ENCODE measurements at places on chromosomes 2 and 18. TPM values are rescaled to one million over a fixed set of nuclear protein-coding genes. Genes with fewer than 3 reads are reported as not detected.

DNA sequence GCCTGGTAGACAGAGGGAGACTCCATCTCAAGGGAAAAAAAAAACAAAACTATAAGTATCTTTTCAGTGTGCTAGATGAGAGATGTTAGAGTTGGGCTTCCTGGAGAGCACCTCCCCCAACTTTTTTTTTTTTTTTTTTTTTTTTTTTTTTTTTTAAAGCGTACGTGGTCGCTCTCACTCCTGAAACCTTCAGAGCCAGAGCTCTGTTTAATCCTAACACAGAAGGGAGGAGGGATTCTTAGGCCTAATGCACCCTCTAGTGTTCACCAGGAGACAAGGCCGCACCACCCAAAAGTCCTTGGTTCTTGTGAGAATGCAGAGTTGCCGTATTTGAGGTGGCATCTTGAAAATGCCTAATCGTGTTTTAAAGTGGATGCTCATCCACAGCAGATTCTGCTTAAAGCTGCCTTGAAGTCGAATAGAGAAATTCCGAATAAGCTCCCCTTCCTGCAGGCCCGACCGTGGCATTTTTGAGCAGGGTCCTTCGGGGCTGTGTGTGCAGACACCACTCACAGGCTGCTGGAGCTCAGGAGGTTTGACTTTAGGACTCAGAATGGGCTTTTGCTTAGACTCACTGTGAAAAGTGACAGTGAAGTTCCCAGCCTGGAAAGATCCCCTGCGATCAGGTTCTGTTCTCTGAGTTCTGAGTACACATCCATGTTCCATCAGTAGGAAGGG lies 252.6 kb downstream of the AGAP1 start:
- DNase-seq: no peak

ANKRD62 gene
- total RNA-seq: not detected

GRCh38 chr2:66506265-66506664 lies 71.3 kb downstream of the MEIS1 start:
- DNase-seq: no peak

GRCh38 chr2:190635781-190636180 lies 13.1 kb upstream of the NAB1 start:
- no peak for DNase-seq

GRCh38 chr2:165645930-165646831 lies 147.9 kb downstream of the GALNT3 start:
- DNase-seq: no peak

MEP1B gene
- not detected for total RNA-seq

AMMECR1L gene
- total RNA-seq: 20.3 TPM

- DNase-seq: no peak
Measured at GRCh38 chr2:233082222-233082930, 22.2 kb downstream of the INPP5D start.

GRCh38 chr2:164126960-164127660 lies 391.3 kb upstream of the FIGN start:
- no peak for DNase-seq

GRCh38 chr2:192571636-192572035 lies 376.9 kb upstream of the TMEFF2 start:
- DNase-seq: no peak

DNA sequence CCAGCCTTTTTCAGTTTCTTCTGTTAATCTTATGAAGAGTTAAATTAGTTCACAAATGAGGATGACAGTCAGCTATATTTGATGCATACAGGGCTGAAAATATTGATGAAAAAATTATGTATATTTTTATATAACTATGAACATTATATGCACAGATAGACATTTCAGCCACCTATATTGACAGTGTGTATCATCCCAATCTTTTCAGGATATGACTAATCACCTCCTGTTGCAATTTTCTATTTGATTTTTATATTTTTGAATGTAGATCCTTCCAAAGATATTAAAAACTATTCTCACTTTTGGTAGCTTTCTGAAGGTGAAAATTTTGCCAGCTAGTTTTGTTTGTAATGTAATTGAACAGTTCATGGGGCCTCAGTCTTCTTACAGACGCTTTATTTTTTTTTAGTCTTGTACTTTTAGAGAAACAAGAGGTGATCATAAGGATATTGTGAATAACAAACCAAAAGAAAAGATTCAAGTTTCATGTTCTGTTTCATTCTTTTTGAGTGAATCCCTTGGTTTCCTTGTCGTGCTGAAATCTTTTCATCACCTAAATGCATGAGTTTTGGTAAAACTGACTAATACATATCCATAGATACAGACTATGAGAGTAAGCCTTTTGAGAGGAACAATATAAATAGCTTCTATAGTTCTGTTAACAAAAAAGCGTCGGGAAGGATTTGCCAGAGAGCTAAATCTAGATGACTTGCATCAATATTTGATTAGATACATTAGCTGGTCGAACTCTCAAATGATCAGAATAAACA lies 123.1 kb downstream of the ARHGAP15 start:
- DNase-seq: no peak

SIX3 gene
- total RNA-seq: not detected

GRCh38 chr2:53490659-53491058 lies 276.9 kb upstream of the CHAC2 start:
- DNase-seq: peak; percentile 39

RASGRP3 gene
- total RNA-seq: 20.8 TPM

- DNase-seq: no peak
Measured at GRCh38 chr2:232013701-232014353, 52.3 kb downstream of the DIS3L2 start.

C2orf80 gene
- total RNA-seq: not detected

SOCS6 gene
- 15.6 TPM for total RNA-seq

- no peak for DNase-seq
Measured at GRCh38 chr2:181446985-181447384, 10.2 kb upstream of the ITGA4 start.

- DNase-seq: no peak
Measured at GRCh38 chr2:216006164-216006663, 7.1 kb downstream of the MREG start.

KRTCAP3 gene
- 0.75 TPM for total RNA-seq

EML6 gene
- 1.4 TPM for total RNA-seq

RAB6C gene
- total RNA-seq: not detected

DNA sequence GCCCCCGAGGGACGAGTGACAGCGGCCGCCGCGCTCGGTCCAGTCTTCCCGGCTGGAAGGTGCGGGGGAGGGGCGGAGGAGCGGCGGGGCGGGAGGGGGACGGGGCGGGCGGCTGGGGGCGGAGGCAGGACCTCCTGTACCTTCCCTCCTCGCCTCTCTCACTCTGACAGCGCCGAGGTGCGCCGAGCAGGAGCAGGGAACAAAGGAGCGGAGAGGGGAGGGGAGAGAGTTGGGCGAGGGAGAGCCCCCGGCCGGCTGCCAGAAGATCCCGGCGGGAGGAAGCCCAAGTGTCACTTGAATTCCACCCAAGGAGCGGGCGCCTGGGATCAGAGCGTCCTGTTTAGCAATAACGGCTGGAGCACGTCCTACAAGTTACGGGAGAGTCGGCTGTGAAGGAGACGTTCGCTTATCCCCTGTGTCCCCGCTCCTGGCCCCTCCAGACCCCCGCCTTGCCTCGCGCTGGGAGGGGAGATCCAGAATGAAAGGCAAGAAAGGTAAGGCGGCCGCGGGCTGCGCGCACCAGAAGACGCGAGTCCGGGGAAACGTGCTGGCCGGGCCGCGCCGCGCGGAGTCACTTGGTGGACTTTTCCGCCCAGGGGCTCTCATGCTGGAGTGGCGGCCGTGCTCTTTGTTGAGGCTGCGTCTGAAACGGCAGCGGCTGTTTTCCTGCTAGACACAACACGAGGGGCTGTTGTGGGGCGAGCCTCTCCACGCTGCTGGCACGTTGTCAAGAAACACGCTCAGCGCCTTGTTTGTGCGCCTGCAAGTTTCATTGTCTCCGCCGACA lies at the start of gene TGIF1:
Gene TGIF1 (plus strand): TSS at position 161 of the 787 bp plus-strand sequence. CDS start 318 bp downstream, at position 479.
- DNase-seq: peak; percentile 51

CTLA4 gene
- 4.7 TPM for total RNA-seq

DNA sequence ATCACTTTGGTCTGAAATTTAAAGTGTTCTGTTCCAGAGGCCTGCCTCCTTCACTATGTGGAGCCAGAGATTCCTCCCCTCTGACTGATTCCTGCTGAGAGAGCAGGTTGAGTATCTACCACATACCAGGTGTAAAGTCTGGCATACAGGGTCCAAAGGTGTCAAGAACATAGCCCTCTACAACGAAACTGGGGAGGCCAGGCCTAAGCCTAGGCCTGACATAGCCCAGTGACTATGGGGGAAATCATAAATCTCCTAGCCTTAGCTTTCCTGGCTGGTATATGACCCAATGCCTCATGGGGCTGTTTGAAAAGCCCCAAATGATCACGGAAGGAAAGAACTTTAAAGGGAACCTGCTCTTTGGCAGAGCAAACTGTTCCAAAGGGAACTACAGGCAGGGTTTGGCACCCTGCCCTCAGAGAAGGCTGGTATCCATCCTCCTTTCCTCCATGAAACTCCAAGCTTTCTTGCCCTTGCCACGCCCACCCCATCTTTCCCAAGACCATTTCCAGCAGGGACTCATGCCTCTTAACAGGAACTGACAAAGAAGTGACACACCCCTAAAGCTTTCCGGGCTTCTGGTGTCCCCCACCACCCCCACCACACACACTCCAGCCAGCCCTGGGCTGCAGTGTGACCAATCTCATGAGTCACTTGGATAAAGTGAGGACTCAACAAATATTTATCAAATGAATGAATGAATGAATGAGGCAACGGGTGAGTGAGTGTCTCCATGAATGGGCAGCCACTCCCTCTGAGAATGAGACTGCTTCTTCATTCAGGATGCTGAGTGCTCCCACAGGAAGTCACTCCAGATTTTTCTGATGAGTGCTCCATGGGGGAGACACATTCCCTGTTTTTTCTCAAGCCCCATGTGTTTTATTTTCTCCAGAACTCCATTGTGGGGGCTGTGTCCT lies 114.5 kb upstream of the STPG4 start:
- peak; percentile 65 for DNase-seq

ABCG5 gene
- not detected for total RNA-seq

OTOS gene
- not detected for total RNA-seq

CHST10 gene
- 6.9 TPM for total RNA-seq

DNA sequence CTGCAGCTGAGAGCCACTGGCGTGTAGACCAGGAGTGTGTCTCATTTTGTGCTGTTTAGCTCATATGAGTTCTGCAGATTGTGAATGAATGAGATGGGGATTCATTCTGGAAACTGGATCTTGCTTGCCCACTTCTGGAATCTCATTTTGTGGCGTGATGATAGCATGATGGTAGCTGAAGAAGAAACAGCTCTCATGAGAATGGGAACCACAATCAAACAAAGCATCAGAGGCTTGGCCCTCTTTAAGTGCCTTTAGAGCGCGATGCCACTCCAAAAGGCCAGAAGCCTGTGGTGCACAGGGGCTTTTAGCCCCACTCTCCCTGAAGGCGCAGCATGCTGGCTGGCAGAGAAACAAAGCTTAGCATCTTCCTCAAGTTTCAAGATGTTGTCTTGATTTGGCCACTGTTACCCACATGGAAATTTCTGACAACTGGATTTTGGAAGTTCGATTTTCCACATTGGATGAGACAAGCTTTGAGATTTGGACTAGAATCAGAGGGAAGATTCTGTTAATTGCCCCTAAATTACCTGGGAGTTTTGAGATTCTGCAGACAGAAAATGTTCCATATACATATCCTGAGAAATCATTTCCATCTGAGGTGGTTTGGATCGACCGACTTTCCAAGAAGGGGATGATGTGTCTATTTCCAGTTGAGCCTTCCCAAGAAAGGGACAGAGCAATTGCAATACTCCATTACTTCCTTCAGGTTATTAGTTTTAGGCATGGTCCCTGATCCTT lies 234.5 kb downstream of the VAPA start:
- no peak for DNase-seq

- DNase-seq: no peak
Measured at GRCh38 chr2:72034353-72035095, 113.1 kb downstream of the CYP26B1 start.

DCDC2C gene
- 1.4 TPM for total RNA-seq

DNA sequence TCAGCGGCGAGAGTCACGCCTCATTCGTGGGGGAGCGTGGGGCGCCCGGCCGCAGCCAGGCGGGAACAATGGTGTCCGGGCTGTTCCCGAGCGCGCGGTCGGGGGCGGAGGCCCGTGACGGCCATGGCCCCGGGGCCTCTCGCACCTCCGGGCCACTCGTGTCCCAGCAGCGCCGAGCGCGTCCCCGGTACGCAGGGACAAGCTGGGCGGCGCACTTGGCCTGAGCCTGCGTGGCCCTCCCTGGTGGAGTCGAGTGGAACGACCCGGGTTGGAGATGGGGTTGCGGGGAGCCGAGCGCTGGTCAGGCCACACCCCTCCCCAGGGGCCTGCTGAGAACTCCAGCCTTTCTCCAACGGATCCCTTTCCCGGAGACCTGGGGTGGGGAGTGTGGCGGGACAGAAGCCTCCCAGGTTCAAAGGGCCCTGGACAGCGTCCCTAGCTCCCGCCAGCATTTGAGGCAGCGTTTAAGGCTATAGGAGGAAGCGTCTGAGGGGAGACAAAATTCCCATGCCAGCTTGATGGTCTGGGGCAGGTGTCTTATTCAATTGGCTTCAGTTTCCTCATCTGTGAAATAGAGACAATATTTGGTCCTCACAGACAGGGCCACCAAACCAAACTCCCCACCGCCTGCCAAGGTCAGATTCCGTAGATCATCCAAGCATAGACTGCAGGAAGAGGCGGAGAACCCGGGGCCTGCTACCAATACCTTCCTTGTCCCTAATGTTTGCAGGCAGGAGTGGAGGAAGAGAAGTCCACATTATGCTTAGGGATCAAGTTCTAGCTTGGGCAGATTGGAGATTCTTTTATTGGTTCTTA lies 553 bp downstream of the CNDP2 start:
- DNase-seq: peak; percentile 27

ARHGAP25 gene
- total RNA-seq: 40.8 TPM

SALL3 gene
- total RNA-seq: not detected

DNA sequence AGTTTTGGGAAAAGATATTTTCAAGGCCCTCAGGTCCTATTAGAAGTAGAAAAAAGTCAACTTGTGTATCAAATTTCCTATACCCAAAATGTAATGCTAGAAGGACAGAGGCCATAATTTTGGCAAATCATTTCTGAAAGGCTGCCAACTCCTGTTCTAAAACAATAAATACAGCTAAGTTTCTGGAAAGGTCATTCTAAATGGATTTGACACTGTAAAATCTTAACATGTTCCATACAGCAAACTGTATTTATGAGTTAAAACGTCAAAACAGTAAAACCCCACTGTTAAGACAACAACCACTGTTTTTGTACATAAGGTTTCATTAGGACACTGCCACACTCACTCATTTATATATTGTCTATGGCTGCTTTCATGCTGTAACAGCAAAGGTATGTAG lies 9.7 kb downstream of the FAM98A start:
- DNase-seq: no peak

DNA sequence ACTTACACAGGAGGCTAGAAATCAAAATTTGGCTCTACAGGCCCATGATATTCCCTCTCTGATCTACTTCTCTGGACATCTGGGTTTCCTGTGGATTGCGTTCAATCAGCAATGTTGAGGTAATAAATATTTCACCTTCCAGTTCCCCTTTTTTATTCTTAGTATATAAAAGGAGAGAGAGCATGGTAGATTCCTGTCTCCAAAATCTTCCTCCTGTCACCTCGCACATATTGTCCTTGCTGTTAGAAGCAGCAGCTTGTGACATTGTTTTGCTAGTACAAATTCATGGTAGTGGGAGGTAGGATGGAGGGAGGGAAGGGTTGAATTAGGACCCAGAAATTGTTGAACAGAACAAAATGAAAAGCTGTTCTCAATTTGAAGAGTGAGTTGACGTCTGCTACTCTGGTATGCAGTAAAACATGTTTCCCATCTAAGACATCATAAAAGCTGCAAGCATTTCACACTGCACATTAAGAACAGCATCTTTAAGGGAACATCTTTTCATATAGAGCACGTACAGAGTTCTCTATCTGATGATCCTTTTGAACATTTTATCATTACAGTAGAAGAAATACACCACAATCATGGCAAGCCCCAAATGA lies 156.4 kb downstream of the RDH14 start:
- DNase-seq: no peak

- DNase-seq: no peak
Measured at GRCh38 chr2:238418999-238419546, 7.7 kb upstream of the ASB1 start.
